Left cardiac atrium (tissue), 4 donors: ENCODE measurements at places on chromosomes 3 and 15.

- DNase-seq, result no peak
Observed at GRCh38 chr3:133445108-133445507, 45.3 kb downstream of the BFSP2 start.

DNA sequence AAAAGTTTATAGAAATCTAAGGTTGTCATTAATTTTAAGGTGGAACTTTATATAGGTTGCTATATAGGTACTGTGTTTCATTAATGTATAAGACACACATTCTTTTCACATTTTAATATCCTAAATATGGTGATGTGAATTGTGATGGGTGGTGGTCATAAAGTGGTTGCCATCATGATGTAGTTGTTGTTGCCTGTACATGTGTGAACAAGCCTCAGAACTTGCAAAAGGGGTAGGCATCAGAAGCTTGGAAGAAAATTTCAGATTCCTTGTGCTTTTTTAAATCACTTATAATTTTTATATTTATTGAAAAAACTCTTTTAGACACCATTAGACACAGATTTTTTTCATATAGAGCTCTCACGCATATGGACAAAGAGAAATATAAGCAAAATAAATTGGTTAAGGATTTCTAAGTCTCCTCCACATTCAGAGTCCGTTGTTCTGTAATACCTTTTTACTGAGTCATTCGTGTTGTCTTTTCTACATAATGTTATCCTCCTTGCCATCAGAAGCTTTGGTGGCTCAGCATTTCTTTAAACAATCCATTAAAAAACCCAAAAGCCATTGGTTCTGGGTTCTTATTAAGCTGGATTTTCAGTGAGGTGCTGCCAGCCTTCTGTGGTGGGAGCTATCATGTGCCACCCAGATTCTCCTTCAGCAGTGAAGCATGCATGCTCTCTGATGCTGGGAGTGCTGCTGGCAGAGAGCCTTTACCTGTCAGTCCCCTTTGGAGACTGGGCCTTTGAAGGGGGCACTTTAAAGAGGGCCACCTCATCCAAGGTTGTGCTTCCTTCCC, 140.4 kb upstream of the GALNT15 start:
- DNase-seq, result no peak

DNA sequence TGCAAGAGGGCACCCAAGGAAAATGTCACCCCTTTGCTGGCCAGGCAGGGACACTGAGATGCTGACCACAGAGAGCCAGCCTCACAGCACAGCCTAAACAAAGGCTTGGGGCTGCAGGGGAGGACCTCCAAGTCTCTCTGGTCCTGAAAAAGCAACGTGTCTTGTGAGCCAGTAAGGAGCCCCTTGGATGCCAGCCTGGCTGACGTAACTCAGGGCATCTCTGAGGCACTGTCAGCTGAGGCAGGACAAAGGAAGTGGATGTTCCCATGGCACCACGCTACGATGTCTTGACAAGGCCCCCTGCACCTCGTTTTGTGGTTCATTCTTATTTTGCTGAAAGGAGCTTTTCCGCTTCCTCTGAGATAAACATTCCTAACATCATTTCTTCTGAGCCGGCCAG, 160.7 kb downstream of the OR4M2 start:
- no peak for DNase-seq

GRCh38 chr3:12399226-12399625, 85.1 kb upstream of the TSEN2 start:
- DNase-seq, result no peak

- no peak for DNase-seq
Observed at GRCh38 chr3:62888180-62888579, 13.0 kb upstream of the CADPS start.

DNA sequence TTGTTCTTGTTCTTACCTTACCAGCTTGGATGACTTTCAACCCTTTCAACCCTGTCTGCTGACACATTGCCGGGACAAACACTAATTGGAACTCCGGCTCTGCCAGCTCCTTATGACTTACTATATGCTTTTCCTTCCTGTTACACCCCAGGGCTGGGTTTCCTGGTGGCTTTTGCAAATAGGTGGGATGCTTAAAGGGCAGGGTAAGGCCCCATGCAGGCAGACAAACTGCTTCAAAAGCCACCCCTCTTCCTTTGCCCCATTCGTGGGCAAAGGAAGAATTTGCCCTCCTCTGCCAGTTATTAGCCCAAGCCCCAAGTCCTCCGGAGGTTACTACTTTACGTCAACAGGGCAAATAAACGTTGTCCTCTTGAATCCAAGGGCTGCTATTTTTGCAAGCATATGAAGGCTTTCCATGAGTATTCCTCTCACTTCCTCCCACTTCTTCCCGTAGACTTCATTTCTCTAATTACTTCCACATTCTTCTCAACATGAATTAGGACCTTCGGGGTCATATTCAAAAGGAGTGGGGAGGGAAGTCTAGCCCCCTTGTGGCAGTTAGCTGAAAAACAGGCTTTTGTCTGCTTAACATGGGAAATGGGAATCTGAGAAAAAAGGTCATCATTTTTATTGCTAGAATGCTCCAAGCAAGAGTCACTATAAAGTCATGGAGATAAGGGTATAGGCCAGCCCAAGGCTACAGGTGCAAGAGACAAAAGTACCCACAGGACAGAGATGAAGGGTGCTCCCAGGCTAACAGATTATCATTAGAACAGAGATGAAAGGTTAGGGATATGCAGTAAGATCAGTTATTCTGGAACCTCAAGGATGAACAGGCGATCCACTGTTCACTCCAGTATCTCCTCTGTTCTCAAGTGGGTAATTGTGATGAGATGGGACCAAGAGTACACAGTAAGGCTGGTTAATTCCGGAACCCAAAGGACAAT, 56.3 kb upstream of the FSTL1 start:
- no peak for DNase-seq

DNA sequence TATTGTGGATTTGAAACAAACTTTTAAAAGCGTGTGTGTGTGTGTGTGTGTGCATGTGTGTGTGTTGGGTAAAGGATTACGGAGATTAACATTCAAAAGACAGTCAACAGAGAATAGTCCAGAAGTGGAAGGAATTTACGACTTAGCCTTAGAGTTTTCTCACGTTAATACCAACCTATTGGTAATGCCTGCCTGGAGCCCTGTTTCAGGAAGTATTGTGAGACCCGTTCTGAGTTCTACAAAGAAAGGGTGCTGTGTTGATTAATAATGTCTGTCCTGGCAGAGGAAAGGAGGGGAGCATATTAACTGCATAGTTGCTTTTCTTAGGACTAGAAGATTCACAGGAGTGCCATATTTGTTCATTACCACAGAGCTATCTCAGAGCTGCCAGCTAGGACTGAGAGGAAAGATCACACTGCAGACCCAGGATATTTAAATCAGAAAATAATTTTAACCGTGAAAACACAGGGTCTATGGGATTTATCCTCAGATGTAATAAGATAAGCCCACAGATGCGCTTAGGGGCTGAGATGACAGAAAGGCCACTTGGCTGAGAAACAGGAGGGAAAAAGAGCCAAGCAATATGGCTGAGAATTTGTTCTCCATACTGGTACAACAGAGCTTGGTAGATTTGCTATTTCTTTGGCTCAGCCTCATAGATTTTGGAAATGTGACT, 40.5 kb upstream of the FRMD4B start:
- DNase-seq, result no peak
